ENCODE measurements at places on chromosomes 5 and 9.

DNA sequence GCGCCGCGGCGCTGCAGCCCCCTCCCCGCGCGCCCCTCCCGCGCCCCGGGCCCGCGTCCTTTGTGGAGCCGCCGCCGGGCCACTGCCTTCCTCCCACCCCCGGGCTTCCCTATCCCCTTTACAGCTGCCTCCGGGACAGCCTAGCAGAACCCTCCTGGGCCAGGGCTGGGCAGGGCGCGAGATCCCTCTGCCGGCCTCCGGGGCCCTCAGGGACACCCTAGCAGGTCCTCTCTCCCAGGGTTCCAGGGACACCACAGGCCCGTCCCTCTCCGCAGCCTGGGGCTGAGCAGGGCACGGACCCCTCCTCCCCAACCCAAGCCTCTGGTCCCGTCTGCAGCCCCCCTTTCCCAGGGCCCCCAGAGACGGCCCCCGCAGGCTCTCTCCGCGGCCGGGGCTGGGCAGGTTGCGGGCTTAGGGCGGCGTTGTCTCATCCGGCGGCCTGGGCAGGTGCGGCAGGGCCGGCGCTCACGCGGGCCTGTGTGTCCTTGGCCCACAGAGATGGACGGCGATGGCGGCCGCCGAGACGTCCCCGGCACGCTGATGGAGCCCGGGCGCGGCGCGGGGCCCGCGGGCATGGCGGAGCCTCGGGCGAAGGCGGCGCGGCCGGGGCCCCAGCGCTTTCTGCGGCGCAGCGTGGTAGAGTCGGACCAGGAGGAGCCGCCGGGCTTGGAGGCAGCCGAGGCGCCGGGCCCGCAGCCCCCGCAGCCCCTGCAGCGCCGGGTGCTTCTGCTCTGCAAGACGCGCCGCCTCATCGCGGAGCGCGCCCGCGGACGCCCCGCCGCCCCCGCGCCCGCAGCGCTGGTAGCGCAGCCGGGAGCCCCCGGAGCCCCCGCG lies 710 bp downstream of the WNK2 start:
- DNase-seq = no peak

DNA sequence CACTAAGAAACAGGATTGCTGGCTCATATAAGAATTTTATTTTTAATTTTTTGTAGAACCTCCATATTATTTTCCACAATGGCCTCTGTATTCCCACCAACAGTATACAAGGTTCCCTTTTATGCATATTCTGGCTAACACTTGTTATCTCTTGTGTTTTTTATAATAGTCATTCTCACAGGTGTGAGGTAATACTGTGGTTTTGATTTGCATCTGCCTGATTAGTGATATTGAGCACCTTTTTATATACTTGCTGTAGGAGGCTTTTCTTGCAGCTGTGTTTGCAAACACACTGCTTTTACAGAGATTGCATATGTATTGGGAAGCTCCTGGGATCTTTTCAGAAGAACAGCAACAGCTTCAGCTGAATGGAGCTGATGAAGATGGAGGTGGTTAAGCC lies 164.8 kb downstream of the DEPDC1B start:
- no peak for DNase-seq

DNA sequence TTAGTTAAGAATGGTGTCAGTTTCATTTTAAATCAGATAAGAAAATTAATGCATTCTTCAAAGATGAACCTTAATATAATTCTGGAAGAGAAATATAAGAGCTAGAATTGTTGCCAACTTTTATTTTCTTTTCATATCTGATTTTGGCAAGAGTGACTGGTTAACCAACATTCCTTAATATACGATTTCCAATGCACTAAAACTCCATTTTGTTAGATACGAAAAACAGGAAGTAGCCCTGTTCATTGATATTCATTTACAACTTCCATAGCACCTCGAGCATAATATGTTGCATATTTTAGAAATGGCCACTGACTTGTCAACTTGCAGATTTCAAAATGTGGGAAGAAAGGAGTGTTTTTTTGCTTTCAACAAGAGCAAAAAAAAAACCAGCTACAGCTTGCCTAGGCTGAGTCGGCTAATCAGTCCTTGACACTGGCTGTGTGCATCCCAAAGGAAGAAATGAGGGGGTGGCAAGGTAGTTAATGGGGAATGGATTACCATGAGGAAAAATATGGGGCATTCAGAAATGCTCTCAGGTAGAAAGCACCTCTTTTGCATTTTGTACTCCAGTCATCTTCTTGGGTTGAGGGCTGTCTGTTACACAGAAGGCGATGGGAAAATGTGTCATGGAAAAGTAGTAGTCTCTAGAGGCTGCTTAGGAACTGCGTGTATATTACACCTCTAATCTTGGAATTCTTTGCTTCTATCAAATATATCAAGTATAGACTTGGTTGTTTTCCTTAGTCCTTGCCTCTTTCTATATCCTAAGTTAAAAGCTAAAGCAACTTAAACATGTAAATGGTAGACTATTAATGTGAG lies 3.9 kb downstream of the MAP3K1 start:
- no peak for DNase-seq

DNA sequence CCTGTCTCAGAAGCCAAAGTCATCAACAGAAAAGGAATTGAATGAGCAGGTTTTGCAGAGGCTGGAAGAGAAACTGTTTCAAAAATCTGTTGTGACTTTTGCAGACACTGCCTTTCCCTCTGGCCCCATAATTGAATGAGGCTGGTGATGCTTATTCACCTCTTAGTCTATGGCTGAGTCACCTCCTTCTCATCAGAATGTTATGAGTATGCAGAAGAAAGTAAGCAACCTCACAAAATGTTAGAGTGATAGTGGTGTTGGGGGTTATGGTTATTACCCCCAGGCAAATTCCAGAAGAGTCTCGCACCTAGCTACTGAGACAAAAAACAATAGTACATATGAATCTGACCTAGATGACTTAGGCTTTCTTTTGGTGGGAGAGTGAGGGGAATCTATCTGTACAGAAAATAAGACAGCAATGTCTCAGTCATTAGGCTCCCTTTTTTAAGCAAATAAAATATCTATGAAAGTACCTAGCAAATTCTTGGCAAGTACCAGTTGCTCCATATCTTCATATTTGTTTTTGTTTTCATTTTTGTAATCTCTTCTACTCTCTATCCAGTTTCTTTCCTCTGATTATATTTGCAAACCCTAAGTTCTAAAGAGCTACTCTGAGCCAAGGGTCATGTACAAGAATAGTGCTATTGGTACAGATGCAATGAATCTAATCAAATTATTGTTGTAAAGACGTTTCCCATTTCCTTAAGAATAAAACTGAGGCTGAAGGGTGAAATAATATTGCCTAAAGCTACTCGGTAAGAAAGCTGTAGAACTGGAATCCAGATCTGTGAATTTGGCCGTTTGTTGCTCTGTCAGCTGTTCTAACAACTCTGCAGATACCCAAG lies 498.1 kb upstream of the TNC start:
- DNase-seq = peak; percentile 95

- DNase-seq = no peak
Measured at GRCh38 chr5:147880487-147880886, 2.0 kb downstream of the SCGB3A2 start.

DNA sequence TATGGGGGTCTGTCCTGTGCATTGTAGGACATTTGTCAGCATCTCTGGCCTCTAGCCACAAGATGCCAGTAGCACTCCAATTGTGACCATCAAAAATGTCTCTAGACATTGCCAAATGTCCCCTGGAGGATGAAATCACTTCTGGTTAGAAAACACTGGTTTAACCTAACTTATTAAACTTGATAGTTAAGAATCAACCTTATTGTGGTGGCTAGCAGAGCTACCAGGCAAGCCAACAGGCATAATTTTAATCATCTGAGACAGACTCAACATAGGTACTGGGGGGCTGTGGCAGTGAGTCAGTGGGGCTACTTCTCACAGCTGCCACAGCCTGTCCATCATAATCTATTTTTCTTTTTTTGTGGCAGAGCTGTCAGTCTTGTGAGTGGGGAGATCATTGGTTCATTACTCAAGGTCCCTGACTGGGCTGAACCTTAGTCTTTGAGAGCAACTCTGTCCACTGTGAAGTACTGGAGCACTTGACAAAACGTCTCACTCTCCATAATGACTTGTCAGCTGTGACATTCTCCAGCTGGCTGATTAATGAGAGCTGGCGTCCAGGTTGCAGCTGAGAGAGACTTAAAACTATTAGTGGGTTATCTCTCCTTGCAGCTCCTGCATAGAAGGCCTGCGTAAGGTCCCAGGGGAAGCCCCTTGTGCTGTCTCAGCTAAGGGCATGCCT lies 107.9 kb downstream of the DCP2 start:
- DNase-seq = no peak

All from LHCN-M2 (cell line).